Left forelimb (tissue), 1 donor: ENCODE measurements at places on chromosomes 2 and 18.

- DNase-seq, result no peak
Observed at GRCh38 chr2:175964195-175964594, 37.9 kb downstream of the LNPK start.

- DNase-seq, result no peak
Observed at GRCh38 chr2:57119141-57119540, 927.5 kb upstream of the VRK2 start.

DNA sequence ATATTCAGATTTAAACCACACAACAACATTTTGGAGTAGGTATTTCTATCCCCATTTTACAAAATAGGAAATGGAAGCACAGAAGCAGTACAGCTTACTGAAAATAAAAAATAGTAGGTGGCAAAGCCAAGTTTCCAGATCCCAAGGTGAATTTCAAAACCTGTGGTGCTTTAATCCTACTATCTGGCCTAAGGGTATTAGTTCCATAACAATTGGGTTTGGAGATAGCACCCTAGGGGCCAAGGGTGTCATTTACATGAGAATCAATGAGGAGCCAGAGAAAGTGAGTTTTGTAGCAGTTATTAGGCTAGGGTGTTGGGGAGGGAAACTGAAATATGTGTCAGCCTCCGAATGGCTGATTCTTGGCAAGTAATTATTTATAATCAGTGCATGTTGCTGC is 24.9 kb downstream of the OSBPL6 start:
- no peak for DNase-seq

DNA sequence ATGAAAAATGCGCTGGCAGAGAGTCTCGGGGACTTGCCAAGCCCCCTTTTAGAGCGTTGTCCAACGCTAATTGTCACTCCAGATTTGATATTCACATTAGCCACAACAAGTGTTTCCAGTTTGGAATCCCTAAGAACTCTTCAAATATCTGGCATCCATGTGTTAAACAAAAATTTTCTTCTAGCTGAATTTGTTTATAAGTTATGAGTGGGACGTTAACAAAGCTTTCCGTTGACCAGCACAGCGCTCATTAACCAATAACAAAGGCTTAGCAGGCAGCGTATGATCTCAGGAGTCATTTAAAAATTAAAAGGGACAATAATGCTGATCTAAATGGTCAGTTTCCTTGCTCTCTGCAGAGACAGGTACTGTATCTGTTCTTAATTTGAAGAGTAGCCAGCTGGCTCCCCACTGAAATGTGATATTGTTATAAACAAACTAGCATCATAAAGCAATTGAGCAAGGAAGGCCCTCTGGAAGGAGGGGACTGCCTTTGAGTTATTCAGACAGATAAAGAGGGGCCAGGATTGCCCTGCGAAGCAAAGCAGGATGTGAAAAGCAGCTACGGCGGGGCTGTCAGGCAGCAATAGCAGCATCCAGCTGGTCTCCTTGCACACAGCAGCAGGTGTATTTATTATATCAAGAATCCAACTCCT is 337.2 kb upstream of the SALL3 start:
- DNase-seq, result no peak

- no peak for DNase-seq
Observed at GRCh38 chr2:18546567-18546966, 13.9 kb downstream of the RDH14 start.

- DNase-seq, result no peak
Observed at GRCh38 chr2:187477051-187477450, 29.0 kb upstream of the CALCRL start.

GRCh38 chr2:101736233-101736632 is 38.7 kb downstream of the MAP4K4 start:
- DNase-seq, result no peak

GRCh38 chr18:13164406-13164805 is 54.2 kb upstream of the LDLRAD4 start:
- no peak for DNase-seq

- DNase-seq, result no peak
Observed at GRCh38 chr2:8137801-8138200, 544.1 kb upstream of the ID2 start.

GRCh38 chr2:180385601-180386201 is 378.6 kb upstream of the CWC22 start:
- no peak for DNase-seq

DNA sequence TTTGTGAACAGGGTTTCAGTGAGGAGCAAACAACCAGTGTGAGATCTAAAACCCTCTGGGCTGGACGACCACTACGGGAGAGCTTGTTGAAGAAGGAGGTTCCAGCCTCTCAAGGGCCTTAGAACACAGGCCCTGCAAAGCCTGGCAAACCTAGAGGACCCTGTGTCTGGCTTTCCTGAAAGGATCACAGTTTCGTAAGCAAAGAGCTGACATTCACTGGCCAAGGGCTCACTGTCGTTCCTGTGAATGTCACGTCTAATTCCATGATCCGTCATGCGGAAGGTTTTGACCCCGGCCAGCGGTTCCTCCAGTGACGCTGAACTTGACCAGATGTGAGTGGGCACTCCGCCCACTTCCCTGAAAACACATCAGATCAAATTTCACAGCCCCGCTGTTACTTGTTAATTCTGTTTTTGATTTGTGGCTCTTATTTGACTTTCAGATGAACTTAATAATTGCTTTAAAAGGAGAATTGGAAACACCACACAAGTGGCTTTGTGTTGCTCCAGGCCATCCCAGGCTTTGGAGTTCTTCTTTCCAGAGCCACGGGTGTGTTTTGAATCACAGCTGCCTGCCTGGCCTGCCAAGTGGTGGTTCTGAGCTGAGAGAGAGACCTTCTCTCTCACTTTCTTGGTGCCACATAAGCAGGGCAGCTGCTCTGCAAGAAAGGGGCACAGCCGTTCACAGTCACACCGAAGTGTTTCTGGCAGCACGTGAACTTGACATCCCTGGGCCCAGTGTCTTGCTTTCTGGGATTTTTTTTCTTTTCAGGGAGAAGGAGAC is 308.4 kb downstream of the NDUFA10 start:
- peak; percentile 80 for DNase-seq

GRCh38 chr2:218755567-218756404 is 26.2 kb upstream of the CYP27A1 start:
- DNase-seq, result no peak

- DNase-seq, result no peak
Observed at GRCh38 chr18:3463051-3463450, 13.1 kb downstream of the TGIF1 start.

GRCh38 chr2:154591294-154591820 is 107.1 kb upstream of the KCNJ3 start:
- DNase-seq, result no peak

DNA sequence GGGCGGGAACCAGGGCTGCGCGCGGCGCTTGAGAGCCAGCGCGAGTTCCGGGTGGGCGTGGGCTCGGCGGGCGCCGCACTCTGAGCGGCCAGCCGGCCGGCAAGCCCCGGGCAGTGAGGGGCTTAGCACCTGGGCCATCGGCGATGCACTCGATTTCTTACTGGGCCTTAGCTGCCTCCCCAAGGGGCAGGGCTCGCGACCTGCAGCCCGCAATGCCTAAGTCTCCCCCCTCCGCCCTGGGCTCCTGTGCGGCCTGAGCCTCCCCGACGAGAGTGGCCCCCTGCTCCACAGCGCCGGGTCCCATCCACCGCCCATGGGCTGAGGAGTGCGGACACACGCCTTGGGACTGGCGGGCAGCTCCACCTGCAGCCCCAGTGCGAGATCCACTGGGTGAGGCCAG is 36.5 kb upstream of the MAP2 start:
- no peak for DNase-seq

GRCh38 chr2:105113616-105114291 is 75.9 kb downstream of the MRPS9 start:
- no peak for DNase-seq

DNA sequence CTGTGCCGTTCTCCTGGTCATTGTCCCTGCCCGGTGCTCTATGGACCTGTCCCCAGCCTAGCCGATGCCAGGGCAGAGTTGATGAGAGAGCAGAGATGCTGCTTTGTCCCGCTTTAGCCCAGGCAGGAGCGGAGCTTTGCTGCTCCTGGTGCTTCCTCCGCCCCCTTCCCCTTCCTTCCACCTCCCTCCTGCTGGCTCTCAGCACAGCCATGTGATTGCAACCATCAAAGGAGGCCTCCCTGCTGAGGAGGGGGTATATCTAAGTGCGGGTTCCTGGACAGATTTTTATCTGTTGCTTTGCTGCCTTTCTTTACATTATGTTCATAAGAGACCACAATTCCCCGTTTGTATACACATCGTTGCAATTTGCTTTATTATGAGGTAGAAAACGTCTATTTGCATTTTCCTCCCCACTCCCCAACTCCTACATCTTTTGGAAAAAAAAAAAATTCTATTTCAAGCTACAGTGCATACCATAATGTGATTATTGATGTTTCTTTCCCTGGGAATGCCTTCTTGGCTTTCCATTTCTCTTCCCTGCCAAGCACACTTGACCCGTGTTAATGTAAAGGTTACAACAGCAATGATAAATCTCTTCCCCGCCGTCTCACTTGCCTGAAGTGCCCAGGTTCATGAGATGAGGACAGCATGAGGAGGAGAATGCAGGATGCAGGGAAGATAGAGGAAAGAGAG is 25.4 kb downstream of the ALPK2 start:
- DNase-seq, result no peak

GRCh38 chr2:30865243-30865642 is 58.0 kb upstream of the CAPN13 start:
- no peak for DNase-seq

- no peak for DNase-seq
Observed at GRCh38 chr18:77749089-77749488, 499.4 kb downstream of the GALR1 start.

DNA sequence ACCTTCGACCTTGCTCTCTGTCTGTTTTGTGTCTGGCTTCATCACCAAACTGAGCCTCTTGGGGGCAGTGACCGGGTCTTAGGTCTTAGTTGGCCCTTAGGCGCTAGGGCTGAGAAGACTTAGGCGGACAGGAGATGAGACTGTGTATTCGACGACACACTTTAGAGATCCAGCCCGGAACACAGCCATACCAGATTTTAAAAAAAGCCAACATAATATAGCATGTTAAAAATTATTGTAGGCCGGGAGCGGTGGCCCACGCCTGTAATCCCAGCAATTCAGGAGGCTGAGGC is 9.5 kb upstream of the PROC start:
- DNase-seq, result no peak

- DNase-seq, result no peak
Observed at GRCh38 chr2:12803607-12804006, 86.9 kb downstream of the TRIB2 start.

DNA sequence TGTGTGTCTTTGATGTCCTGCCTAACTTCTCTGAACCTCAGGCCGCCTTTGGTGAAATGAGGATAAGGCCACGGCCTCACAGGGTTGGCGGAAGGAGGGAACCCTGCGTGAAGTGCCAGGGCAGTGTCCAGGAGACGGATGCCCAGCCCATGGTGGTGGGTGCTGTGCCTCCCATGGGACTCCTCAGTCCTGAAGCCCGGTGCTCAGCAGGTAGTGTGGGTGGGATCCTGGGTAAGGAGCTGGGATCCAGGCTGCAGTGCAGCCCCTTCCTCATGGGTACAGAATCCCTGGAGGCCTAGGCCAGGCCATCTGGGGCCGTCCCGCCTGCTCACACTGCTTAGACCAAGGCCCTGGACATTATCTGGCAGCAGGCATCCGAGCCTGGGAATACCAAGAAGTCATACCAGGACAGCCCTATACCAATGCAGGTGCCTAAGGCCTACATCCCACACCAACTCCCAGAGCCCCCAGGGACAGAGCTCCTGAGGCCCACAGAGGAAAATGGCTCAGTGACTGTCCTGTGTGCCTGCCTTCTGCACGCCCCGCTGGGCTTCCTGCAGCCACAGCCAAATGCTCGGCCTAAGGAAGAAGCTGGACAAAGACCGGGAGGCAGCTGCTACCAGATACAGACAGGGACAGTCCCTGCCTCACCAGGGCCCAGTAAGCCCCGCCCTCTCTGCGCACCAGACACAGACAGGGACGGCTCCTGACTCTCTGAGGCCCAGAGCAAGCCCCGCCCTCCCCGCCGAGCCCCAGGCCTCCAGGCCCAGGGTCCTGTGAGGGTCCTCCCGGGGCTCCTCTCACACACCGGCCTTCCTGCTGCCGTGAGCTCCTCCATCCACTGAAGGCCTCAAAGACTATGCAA is 78.0 kb downstream of the NDUFA10 start:
- peak; percentile 60 for DNase-seq

DNA sequence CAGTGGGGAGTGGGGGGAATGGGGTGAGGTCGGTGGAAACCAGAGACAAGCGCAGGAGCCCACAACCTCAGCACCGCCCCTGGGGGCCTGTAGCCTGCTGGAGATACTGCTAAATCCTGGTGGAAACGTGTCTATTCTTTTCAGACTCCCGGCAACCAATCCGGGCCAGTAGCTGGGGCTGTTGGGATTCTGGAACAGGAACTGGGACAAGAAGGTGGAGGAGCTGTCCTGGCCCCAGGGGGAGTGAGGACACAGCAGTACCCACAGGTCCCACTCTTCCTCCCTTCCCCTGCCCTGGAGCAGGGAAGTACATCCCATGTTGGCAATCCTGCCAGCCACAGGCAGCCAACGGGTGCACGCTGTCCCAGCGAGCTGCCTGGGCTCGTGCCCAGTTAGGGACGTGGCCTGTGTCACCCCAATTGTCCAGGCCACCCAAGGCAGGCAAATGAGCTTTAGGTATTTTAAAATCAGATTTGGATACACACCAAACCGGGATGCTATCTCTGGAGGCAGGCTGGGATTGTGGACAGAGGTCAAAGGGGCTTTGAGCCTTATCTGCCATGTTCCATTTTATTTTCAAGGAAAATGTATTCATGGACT is 51.8 kb downstream of the HS1BP3 start:
- DNase-seq, result peak; percentile 60

GRCh38 chr18:76720683-76721082 is 101.7 kb upstream of the ZNF236 start:
- DNase-seq, result no peak

DNA sequence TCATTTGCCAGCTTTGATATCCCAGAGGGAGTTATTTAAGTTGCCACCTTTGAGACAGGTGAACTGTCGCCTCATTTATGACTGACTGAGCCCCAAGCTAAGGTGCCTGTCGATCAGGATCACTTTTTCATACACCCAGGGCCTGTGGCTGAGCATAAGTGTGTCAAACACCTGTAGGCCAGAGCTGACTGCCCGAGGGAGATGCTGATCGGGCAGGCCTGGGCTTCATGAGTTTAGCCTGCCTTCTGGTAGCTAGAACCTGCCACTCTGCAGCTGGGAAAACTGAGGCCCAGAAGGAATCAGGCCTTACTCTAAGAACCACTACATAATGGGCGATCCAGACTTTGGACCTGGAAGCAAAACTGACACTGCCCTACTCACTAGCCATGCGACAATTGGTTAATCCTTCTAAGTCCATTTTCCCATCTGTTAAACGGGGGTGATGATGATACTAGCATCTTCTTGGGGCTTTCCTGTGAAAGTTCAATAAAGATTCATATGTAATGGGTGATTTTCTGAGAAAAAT is 188.7 kb upstream of the GLI2 start:
- no peak for DNase-seq

DNA sequence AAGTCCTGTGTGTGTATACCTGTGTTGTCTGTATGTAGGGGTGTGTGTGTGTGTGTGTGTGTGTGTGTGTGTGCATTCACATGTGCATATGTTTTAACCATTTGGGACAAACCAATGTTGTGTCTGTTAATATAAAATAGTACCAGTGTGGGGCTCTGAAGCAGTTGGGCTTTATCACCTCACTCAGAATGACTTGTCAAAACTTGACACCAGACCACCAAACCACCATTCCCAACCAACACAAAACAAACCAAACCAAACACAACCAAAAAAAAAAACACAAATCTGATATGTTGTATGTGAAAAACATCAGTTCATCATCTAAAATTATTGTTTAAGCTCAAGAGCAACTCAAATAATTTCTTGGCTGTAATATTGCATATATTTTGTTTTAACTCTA is 42.1 kb downstream of the CALCRL start:
- no peak for DNase-seq

GRCh38 chr2:72965770-72966450 is 48.6 kb downstream of the EMX1 start:
- no peak for DNase-seq

GRCh38 chr2:69384618-69385081 is 2.4 kb downstream of the GFPT1 start:
- DNase-seq, result no peak
